Occipital lobe (tissue), 3 donors: ENCODE measurements at places on chromosomes 3 and 15. TPM values are rescaled to one million over a fixed set of nuclear protein-coding genes. Genes with fewer than 3 reads are reported as not detected.

Gene PLA2G4D
- total RNA-seq, result not detected

Gene MORC1
- total RNA-seq, result 0.31 TPM

DNA sequence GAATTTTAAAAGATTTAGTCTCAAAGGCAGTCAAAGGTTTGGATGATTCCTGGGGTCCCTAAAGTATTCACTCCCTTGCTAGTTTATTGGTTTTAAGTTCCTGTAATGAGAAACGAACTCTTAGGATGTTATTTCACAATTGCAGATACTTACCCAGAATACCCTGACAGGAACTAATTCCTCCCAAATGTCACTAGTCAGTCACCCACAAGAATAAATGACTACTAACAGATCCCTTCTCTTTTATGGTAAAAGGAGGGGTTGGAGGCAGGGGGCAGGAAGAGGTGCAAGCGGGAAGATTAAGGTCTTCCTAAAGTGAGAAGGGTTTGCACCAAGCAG, 174.2 kb upstream of the SLC2A2 start:
- DNase-seq, result no peak

DNA sequence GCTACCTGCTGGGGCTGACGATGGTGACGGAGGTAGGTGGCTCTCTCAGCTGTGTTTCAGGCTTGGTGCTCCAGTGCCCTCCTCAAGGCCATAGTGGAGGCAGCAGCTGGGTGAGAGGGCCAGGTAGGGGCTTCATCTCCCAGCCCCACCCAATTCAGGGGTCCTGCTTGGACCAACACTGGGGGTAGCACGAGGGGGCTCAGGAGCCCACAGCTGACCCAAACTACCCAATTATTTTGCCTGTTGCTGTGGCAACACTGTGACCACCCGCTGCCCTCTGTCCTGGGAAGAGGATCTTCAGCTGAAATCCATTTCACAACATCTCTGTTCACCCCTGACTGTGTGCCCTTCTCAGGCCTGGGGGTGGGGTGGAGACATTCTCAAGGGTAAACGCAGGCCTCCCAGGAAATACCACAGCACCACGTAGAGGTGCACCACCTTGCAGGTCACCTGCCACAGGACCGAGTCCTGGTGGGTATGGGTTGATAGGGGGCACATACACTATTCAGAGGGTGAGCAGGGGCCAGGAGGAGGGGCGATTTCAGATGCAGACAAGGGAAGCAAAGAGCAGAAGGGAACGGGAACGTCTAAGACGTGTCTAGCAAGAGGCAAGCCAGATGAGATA, 62.7 kb downstream of the GRIP2 start:
- no peak for DNase-seq

- no peak for DNase-seq
Measured at GRCh38 chr3:98002717-98003116, 30.5 kb upstream of the RIOX2 start.

Gene ATP13A4
- 17.2 TPM for total RNA-seq

GRCh38 chr15:33296856-33297255, 13.9 kb upstream of the RYR3 start:
- DNase-seq, result no peak

DNA sequence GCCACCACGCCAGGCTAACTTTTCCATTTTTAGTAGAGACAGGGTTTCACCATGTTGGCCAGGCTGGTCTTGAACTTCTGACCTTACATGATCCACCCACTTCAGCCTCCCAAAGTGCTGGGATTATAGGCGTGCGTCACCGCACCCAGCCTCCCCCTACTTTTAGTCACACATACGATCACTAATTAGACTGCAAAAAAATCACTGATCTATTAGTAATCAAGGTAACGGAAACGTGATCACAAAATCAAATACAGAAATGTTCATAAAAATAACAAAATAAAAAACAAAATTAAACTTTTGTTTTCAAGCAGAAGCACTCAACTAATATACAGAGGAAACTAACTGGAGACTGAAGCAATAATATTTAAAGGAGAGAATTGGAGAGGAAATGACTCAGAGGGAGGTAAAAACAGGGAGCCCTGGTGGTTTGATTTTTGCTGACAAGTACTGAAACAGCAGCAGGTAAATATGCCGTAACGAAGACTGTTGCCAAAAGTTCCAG, 4.6 kb downstream of the WDR53 start:
- no peak for DNase-seq

Gene EFCAB12
- 0.16 TPM for total RNA-seq

- DNase-seq, result no peak
Measured at GRCh38 chr15:31262901-31263671, 63.5 kb upstream of the KLF13 start.

Gene HRG
- not detected for total RNA-seq

- DNase-seq, result no peak
Measured at GRCh38 chr3:120854908-120855526, 53.0 kb upstream of the STXBP5L start.

Gene DNAH12
- 0.62 TPM for total RNA-seq

DNA sequence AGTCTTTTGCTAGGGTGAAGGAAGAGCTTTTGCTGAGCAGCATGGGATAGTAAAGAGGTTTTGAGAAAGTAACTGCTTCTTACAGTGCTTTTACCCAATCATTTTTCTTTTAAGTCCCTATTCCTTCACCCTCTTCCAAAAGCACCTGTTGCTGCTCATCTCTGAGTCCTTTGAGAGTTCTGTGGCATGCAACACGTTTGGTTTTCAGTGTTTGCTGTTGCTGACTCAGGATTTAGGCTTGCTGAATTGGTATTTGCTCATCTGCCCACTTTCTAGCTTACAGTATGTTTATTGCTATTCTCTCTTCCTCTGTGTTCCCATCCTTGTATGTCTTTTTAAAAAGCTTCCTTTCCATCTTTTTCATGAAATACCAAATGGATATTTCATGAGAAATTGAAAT, 55.9 kb upstream of the THRB start:
- no peak for DNase-seq

Gene SQOR
- 3.1 TPM for total RNA-seq

DNA sequence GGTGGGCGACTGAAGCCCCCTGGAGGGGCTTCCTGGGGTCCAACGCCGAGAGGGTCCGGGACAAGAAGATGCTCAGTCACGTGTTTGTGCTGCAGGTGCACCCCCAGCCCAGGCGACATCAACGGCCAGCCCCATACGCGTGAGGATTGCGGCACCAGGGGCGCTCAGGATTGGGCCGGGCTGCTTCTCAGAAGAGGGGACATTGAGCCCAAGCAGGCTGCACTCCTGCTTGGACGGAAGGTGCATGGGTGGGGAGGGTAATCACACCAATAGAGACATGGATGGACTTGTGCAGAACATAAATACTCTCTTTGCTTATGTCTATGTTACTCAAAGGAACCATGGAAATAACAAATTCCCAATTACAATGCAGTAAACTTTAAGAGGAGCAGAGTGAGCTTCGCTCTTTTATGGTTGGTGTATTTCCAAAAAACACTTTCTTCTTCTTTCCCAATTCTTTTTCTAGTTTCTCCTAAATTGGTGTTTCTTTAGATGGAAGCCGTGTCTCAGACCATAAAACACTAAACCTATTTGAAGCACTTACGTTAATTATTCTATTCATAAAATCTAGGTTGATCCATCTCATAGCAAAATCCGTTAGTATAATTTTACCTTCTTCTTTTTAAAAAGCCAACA, 182.7 kb downstream of the GOLGA6L6 start:
- no peak for DNase-seq
